ENCODE measurements at places on chromosomes 11 and 22. TPM values are rescaled to one million over a fixed set of nuclear protein-coding genes. Genes with fewer than 3 reads are reported as not detected.

Gene B3GAT1
- not detected for total RNA-seq

- H3K27ac ChIP-seq = no peak overlapping the region
- peak; percentile 4 for DNase-seq
- no peaks in the 10 kb centered on the region for H3K36me3 ChIP-seq
Measured at GRCh38 chr11:105867742-105868141, 154.3 kb downstream of the MSANTD4 start.

DNA sequence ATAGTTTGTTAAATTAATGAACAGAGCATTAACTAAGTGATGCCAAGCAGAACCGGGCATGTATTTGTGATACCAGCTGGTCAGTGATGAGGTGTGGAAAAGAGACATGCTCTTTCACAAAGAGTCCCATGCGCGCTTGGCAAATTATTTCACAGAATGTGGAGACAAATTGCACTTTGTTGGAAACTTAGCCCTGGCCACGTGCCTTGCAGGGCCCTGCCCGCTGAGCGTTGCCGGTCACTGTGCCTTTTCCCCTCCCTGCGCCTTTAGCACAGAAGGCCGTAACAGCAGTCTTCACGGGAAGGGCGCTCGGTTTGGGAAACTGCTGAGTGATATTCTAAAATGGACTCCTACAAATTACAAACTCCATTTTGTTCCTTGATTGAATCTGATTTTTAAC lies 235.9 kb downstream of the TBC1D22A start:
- no peak overlapping the region for H3K4me3 ChIP-seq
- no peaks in the 10 kb centered on the region for H3K27me3 ChIP-seq
- no peak for DNase-seq
- no peak overlapping the region for H3K27ac ChIP-seq

DNA sequence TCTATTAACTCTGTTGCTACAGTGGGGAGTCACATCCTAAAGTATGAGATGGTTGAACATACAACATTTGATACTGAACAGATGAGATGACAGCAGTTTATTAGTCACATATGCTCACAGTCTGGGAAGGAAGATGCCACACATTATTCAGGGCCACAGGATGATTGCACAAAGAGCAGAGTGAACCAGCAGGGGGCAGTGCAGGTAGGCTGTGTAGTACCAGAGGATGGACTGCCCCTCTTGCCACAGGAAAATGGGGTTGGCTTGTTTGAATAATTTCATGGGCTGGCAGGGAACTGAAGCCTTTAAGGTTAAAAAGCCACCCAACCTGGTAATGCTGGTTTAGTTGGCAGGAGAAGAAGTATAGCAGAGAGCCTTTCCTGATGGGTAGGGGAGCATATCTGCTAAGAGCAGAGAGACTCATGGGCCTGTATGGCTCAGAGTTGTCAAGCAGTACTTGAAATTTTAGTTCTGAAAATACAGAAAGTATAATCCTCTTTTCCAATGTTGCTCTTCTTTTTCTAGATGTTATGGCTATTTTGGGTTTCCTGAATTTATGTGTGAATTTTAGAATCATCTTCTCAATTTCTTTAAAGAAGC lies 180.4 kb upstream of the B3GAT1 start:
- no peaks in the 10 kb centered on the region for H3K27me3 ChIP-seq
- no peaks in the 10 kb centered on the region for H3K4me1 ChIP-seq
- no peak overlapping the region for H3K27ac ChIP-seq
- H3K4me3 ChIP-seq = no peak overlapping the region
- H3K36me3 ChIP-seq = no peaks in the 10 kb centered on the region
- DNase-seq = no peak

DNA sequence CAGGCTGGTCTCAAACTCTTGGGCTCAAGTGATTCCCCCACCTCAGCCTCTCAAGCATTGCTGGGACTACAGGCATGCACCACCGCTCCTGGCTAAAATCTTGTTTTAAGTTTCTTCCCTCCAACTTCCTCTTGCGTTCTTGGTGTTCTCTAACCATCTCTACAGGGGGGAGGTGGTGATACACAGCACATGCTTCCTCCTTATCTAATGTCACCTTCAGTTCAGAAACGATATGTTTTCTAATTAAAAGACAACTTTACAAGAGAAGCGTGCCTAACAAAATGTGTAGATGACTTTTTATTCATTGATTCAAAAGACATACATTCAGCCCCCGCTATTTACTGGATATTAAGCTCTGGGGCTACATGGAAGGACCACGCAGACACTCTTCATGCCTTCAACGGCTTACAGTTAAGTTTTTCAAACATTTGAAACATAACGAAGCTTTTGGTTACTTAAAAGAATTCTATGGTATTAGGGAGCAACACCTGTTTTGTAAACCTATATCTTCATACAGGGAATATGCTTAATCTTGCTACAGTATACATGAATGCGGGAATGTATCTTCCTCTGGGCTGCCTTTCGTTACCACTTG lies 933 bp upstream of the DLAT start:
- H3K27ac ChIP-seq = peak overlapping the region; percentile 88
- peak overlapping the region; percentile 70 for H3K4me3 ChIP-seq
- H3K4me1 ChIP-seq = no peaks in the 10 kb centered on the region
- DNase-seq = no peak

DNA sequence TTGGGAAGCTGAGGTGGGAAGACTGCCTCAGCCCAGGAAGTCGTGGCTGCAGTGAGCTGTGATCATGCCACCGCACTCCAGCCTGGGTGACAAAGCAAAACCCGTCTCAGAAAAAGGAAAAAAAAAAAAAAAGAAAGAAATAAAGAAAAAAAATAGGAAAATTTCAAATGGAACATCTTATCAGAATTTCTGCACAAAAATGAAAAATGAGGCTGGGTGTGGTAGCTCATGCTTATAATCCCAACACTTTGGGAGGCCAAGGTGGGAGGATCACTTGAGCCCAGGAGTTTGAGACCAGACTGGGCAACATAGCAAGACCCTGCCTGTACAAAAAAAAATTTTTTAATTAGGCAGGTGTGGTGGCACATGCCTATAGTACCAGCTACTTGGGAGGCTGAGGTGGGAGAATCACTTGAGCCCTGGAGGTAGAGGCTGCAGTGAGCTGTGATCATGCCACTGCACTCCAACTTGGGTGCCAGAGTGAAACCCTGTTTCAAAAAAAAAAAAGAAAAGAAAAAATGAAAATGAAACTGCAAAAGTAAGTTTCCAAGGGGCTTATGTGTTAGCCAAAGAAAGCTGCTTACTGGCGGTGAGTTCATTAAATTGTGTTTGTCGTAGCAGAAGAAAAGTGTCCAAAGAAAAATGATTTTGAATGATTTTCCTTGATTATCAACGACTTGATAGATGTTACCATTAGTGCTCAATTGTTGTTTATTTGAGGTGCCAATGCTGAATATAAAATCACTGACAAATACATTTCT lies 7.5 kb upstream of the CRKL start:
- no peaks in the 10 kb centered on the region for H3K36me3 ChIP-seq
- no peak overlapping the region for H3K27ac ChIP-seq
- peaks cover 6% of the 10 kb centered on the region for H3K4me1 ChIP-seq
- DNase-seq = no peak

DNA sequence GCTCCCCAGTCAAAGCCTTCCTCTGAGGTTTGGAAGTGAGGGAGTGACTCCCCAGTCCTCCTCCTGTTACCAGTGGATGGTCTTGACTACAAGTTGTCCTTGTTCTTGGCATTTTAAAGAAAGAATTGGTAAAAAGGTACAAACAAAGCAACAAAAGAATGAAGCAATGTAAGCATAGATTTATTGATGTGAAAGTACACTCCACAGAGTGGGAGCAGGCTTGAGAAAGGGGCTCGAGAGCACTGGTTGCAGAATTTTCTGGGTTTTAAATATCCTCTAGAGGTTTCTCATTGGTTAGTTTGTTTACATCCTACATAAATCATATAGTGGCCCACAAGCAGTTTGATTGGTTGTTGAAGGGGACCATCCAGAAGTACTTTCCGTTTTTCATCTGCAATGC lies 22.7 kb upstream of the GLYATL1 start:
- H3K4me1 ChIP-seq = no peaks in the 10 kb centered on the region
- no peaks in the 10 kb centered on the region for H3K36me3 ChIP-seq
- H3K27ac ChIP-seq = no peak overlapping the region
- DNase-seq = no peak
